ENCODE measurements at places on chromosomes 16 and 17.
A peak's percentile ranks its signal among the peaks of the same experiment; 100 is the strongest.

DNA sequence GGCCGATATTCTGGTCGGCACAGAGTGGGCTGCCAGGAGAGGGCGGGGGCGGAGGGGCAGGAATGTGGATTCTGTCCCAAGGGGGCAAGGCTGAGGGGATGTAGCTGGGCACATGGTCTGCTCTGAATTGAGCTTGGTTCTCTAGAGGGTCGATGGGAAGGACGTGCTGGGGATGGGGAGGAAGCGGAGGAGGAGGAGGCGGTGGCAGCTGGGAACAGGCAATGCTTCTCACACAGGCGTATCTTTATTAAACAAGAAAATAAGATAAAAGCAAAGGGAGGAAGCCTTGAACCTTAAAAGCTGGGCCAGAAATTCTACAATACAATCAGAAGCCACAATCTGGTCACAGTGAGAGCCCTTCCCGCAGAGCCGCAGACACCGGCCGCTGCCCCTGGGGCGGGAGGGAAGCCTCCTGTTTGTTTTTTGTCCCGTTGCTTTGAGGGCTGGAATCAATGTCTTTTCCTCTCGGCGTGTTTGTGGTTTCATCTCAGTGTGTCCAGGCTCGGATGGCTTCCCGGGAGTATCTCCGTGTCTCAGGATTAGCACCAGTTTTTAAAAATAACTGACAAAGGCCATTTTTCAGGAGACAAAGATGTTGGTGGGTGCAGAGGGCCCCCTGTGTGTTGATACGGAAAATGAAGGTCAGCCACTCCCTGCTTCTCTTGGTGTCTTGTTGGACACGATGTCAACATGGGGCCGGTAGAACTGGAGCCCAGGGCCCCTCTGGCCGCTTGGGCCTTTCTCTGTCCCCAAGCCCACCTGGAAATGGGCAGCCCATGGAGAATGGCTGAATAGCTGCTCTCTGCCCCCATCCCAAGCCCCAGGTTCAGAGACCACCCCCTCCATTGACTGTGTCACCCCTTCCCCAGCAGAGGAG, 12.3 kb upstream of the SLC7A5 start:
- DNase-seq, result no peak

DNA sequence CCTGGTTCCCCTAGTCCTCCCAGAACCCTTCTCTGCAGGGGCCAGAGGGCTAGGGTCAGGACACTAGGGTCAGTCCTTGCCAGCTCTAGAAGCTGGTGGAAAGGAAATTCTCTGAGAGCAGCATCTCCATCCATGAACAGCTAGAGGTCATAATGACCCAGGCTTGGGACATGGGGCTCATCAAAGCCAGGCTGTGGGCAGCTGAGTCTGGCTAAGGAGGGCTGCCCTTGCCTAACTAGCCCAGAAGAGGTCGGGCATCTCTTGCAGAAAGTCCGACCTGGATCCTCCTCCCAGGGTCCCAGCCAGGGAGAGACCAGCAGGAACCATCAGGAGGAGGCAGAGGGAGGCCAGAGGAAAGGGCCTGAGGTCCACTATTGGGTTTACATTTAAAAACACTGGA, 4.3 kb downstream of the MPO start:
- DNase-seq, result no peak

DNA sequence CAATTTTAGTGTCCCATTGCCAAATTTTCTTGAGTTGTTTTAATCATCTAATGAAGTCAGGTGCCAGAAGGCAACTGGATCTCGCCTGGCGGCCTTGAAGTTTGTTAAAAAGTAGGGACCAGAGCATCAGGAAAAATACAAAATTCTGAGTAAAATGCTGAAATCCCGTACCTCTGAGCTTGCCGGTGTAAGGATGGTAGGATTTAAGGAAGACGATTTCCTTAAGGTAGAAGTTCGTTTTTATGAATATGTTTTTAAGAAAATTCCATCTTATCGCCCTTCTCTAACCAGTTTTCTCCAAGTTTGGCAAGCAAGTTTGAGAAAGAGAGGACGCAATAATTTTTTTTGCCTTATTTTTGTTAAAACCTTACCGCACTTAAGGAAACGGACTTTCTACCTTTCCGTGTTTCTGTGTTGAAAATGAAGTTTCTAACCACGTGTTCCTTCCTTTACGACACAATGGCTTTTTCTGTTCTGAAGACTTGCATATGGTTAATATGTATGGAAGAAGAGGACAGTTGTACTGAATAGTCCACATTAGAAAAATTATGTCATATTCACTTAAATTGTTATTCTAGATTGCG, 748 bp downstream of the ATF7IP2 start:
- no peak for DNase-seq

DNA sequence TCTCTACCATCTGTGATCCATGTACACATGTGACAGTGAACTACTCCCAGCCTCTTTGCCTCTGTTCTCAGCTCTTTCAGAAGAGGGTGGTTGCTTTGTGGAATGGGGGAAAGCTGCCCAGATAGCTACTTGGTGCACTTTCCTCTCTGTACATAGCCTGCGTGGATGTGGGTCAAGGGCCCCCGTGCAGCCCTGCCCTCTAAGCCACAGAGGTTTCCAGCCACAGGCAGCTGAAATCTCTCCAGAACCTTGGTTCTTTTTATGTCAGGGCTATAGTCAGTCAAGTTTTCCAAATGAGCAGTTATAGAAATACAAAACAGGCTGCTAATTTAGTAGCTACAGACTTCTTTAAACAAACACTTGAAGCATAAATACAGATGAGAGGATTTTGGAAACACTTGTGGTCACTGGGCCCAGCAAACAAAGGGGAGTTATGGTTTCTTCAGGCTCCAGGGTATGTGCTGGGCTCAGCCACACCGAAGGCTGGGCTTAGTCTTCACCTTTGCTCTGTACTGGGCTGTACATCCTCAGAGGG, 199.7 kb upstream of the ASIC2 start:
- DNase-seq, result no peak

GRCh38 chr17:835263-835662, 53.1 kb downstream of the MRM3 start:
- DNase-seq, result no peak

DNA sequence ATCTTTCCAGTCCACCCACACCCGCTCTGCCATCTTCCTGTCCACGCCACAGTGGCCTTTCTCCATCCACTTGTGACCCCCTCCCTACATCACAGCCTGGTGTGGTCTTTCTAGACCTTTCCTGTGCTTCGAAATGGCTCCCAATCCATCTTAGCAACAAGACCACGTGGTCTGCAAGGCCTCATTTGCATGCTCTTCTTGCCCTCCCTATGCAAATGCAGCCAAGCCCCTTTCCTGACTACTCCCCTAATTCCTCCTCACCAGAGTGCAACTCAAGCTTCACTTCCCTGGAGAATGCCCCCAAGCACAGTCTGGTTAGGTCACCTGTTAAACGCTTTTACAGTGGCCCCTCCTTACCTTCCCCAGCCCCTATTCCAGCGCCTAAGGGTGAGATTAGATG, 6.1 kb downstream of the PPP1R9B start:
- no peak for DNase-seq

DNA sequence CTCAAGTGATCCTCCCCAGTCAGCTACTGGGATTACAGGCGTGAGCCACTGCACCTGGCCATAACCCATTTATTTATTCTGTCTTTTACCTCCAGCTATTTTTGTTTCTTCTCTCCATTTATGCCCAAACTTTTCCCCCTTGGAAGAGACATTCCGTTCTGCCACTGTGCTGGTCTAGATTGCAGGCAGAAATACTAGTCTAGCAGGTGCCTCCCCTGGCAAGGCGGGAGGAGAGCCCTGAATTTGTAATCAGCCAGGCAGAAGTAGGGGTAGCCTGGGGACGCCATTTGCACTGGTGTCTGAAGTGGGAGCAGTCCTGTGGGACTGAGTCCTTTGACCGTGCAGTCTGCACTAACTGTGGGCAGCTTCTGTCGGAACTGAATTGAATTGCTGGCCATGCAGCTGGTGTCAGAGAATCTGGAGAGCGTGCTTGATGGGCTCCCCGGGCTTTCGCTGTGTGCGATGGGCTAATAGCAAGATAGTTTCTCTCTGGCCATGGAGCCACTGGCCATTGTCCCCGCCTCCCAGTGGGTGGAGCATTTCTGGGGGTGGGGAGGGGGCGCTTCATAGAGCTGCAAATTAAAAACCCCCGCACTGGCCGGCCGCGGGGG, 31.5 kb upstream of the LITAF start:
- DNase-seq, result no peak

DNA sequence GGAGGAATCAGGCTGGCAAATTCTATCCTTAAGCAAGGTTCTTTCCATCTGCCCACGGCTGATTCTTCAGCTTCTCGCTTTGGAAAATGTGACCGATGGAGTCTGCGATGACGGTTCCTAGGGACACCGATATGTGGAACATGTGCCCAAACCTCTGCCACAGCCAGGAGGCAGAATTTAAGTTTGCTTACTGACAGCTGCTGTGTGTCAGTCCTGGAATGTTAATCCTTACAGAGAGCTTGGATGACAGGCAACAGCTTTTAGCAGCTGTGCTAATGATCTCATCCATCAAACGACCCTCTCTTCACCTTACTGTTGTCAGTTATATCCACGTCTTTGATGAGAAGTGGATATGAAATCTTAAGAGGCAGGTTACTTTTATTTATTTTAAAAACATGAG, 11.4 kb upstream of the MYH13 start:
- no peak for DNase-seq

DNA sequence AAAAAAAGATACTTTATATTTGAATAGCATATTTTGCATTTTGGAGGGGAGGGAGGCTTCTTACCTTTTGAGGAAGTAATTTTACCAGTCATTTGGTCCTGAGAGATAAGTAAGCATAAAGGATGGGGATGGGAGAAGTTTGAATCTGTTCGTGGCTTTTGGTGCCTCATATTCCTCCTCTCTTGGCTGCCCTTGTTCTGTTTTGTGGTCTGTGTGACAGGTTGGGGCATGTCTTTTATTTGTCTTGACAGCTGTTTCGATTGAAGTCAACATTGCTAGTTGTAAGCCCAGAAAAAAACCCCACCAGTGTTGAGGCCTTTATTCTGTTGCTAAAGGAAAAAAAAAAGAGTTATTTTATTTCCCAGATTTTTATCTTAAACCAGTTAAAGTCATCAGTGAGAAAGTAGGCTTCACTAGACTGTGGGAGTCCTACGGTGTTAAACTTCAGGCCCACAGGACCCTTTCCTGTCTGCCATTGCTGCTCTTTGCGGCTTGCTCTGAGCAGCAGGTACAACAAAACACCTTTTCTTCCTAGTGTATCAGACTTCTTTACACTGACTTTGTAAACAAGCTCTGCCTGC, 11.4 kb downstream of the SLC7A6 start:
- DNase-seq, result no peak

- DNase-seq, result no peak
These were observed 56.3 kb downstream of the ABCC12 start for GRCh38 chr16:48099455-48099854.

GRCh38 chr16:27676839-27677238, 126.9 kb downstream of the KATNIP start:
- no peak for DNase-seq

- no peak for DNase-seq
These were observed 58.7 kb downstream of the TANC2 start for GRCh38 chr17:63024716-63025115.

DNA sequence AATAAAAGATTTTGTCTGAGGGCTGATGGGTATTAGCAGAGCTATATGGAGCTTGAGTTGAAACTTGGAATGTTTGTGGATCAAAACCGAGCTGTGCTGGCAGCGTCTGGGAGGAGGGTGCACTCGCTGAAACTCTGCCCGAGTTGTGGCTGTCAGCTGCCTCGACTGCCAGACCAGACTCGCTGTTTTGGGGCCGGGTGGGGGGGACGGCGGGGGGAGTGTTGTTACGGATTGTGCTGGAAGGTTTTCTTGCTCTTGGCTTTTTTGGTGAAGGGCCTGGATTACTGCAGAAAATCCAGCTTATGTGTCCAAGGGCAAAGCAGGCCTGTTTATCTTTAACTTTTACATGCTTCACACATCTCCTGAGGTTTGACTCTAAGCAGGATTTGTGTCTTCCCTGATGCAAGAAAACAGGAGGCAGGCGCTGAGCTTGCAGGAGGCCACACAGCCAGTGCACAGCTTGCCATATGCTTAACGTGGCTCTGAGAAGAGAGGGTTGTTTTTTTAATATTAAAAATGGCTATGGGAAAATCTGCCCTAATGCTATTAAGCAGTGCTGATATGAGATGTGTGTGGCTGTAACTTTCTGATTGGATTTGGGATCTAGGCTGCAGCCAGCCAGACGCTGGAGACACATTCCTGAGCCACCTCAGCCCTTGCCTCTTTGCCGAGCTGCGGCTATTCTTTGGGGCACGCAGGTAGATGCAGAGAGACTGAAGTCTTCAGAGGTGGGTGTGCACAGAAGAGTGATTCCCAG, 20.5 kb upstream of the RPTOR start:
- no peak for DNase-seq

DNA sequence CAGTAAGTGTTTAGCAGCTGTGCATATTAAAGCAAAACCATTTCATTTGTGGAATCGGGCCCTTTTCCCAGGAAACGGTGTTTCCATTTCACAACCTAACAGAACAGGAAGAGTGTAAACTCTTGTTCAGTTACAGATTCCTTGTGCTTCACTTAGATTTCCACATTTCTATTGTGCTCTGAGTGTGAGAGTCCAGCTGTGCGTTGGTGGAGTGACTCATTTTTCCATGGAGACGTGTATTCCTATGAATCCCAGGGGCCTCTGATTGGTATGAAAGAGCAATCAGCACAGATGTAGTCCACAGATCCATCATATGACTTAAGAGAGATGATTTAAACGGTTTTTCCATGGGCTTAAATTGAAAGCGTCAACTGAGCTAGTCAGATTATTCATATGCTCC, 13.3 kb upstream of the CAVIN1 start:
- DNase-seq, result no peak

- DNase-seq, result no peak
These were observed 15.5 kb downstream of the LLGL2 start for GRCh38 chr17:75540923-75541503.

DNA sequence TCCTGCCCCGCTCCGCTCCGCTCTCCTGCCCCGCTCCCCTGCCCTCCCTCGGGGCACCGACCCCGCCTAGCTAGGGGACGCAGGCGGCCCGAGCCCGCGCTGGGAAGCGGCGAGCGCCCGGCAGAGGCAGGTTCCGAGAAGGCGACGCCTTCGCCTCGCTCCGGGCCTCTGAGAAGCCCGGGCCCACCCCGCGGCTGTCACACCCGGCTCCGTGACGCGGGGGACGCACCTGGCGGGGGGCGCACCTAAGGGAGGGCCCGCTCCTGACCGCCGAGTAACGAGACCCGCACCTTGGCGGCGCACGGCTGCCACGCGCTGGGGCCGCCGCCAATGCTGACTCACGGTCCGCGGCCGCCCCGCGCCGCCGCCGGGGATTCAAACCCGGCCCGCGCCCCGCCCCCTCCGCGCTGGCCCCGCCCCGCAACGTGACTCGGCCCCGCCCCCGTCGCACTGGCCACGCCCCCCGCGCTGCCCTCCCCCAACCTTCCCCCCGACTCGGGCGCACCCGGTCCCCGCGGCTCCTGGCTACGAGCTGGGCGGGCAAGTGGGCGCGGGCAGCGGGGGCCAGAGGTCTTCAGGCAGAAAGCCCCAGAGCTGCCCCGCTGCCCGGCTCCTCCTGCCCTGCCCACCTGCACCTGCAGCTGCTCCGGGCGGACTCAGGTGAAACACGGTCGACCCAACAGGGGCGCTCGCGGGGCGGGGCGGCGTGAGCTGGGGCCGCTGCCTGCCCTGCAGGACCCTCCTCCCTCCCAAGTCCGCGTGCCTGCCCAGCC, 27.8 kb downstream of the GNPTG start:
- DNase-seq, result peak; percentile 80

- DNase-seq, result no peak
These were observed 8.0 kb upstream of the KRTAP2-4 start for GRCh38 chr17:41073676-41074075.

GRCh38 chr16:58044266-58045019, 18.9 kb downstream of the MMP15 start:
- DNase-seq, result no peak

GRCh38 chr16:49601576-49601975, 228.0 kb downstream of the C16orf78 start:
- no peak for DNase-seq

All from stimulated activated CD4-positive, alpha-beta T cell treated with anti-CD3 and anti-CD28 coated beads, Interleukin-2, amount 100 ng/mL, for 24 hours (primary cell).